Nucleus accumbens (tissue), 56 donors: ENCODE measurements at places on chromosomes 13 and 19.

- DNase-seq: no peak
Observed at GRCh38 chr19:30656520-30657100, 284.4 kb downstream of the ZNF536 start.

DNA sequence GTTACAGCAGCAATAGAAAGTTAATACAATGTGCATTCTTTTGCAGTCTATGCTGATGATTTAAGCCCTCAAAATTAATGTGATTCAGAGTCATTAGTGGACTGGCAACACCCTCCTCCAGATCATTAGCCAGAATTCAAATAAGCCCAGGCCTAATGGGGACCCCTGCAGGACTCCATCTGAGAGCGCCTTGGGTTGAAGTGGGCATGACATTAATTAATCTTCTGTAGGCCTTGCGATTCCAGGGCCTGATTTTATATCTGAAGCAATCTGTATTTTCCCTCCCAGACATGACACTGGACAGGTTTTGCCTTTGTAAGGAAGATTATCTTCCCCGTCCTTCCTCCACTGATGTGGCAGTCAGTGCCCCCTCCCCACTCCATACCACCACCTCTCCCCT lies 442.9 kb downstream of the FOXO1 start:
- DNase-seq: no peak

DNA sequence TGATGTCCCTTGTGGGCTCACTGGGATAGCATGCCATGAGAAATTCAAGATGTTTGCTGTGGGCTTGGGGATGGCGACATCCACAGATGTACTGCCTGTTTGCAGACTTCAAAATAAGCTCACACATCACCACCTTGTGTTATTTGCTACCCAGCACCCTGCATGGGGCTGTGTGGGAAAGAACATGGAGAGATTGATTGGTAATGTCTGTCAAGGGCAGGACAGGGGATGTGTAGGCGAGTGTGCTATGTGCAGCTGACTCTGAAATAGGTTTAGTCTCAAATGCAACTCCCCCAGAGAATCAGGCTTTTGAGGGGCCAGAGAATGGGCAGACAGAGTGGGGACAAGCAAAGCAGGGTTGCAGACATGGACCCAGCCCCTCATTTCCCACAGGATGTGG lies 24.7 kb downstream of the PNPLA6 start:
- DNase-seq: no peak

GRCh38 chr13:36356058-36356457 lies 9.9 kb upstream of the SPART start:
- DNase-seq: no peak

- DNase-seq: no peak
Observed at GRCh38 chr19:51020988-51021651, 1.6 kb upstream of the KLK10 start.

DNA sequence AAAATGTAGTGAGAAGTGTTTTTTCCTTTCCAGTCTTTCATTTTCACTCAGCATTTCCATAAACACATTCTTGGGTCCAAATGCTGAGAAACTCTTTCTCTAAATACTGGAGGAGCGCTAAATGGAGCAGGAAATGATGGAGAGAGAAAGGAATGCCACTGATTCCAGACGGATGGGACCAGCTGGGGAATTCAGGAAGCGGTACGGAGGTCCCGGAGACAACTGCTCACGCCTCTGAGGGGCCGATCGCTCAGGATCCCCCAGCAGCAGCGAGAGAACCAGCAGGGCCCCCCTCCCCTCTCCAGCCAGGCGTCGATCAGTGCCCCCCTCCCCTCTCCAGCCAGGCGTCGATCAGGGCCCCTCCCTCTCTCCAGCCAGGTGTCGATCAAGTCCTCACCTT lies 13.2 kb downstream of the RASA3 start:
- DNase-seq: no peak

GRCh38 chr19:37007587-37008220 lies 70.5 kb upstream of the ZNF420 start:
- peak; percentile 39 for DNase-seq

DNA sequence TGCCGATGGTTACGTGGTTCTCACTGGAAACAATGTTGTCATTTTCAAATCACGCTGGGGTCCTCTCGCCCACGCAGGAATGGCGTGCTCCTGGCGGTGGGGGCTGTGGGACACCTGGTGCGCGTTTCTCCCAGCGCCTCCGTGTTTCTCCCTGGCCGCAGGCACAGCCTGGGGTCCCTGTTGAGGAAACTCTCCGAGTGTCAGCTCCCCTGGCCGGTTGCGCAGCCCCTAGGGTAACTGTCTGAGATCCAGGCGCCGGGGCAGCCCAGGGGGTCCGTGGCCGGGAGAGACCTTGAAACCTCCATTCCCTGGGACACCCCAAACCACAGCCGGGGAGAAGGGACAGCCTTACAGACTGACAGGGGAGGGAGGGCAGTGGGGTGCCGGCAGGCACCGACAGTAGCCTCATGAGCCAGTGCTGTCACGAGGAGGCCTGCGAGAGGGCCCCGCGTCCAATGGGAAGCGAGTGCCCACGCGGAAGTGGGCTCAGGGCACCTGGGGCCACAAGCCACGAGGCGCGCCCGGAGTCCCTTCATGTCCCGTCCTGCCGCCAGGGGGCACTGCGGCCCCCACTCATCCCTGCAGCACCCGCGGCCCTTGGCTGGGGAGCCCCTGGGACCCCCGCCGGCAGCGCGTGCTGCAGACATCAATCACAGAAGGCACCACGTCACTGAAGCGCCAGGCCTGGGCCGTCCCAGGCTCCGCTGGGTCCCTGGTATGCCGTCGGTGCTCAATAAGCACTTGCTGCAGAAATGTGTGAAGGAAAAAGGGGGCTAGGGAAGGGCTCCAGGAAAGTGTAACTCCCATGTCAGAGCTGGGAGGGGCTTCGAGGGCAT lies 9.5 kb downstream of the ADAMTSL5 start:
- peak; percentile 24 for DNase-seq

DNA sequence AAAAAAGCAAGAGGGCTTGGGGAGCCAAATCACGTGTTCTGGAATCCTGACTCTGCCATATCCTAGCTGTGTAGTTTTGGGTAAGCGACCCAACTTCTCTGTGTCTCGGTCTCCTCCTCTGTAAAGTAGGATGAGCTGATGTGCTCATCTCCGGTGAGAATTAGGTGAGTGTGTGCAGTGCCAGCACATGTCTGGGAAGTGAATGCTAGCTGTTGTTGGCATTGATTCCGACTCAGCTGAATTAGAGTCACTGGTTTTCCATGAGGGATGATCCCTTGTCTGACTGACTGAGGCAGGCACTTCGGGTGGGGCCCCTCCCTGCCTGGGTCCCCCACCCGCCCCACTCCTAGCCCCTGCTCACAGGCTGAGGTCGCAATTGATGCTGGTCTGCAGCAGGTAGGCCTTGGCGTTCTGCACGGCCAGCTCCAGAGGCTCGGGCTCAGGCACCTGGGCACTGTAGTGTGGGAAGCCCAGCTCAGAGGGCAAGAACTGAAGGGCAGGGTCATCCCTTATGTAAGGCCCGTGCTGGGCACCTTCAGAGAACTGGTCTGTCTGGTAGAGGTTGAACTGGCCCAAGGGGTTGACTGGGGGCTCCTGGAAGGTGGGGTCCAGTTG lies 835 bp downstream of the RSPH6A start:
- DNase-seq: no peak

DNA sequence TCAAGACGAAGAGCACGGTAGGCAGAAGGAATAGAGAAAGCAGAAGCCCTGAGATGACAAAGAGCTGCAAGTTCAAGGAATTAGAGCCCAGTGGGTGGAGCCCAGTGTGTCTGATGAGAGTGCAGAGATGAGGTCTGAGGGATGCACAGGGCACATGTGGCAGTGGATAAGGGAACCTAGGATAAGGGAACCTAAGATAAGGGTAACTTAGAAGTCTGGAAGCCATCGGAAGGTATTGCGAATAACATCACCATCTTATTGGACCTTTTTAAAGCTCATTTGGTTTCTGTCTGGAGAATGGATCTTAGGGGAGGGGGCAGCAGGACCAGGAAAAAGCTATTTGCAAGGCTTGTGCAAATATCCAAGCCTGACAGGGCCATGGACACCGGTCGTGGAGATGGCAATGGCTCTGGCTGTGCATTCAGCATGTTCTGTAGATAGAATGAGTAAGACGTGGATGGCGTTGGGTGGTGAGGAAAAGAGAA lies 1.3 kb downstream of the FPR3 start:
- no peak for DNase-seq

DNA sequence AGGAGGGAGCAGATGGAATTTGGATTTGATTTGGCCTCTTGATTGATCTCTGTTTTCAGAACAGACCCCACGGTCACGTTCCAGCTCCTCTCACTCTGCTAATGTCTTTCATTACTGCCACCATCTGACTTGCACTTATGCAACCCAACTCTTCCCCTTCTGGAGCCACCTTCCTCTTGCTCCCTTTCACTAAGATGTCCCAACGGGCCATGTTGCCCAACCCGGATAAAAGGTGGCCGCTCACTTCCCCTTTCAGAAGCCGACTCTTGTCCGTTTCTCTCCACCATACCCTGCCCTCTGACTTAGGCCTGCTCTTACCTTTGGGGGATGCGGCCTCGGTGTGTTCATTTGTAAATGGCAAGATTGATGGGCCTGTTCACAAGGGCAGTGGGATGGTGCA lies 27.4 kb upstream of the CYP4F8 start:
- DNase-seq: no peak

DNA sequence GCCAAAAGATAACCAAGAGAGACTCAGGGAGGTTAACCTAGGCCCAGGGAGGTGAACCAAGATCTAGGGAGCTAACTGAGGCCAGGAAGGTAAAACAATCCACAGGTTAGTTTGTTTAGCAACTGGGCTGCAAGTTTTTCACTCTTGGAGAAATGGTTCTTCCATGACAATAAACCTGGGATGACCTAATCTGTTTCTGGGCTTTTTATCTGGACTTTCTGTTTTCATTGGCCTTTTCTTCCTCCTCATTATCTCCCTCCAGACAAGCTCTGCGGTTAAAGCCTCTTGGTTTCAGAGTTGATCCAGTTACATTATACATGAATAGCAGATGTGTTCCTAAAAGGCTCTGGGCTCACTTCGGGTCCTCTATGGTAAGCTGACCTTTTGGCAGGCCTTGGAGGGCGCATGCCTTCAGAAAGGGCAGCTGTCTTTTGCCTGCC lies 44.2 kb downstream of the PCDH8 start:
- DNase-seq: no peak

GRCh38 chr13:41060082-41060723 lies 1.1 kb upstream of the WBP4 start:
- DNase-seq: peak; percentile 73

DNA sequence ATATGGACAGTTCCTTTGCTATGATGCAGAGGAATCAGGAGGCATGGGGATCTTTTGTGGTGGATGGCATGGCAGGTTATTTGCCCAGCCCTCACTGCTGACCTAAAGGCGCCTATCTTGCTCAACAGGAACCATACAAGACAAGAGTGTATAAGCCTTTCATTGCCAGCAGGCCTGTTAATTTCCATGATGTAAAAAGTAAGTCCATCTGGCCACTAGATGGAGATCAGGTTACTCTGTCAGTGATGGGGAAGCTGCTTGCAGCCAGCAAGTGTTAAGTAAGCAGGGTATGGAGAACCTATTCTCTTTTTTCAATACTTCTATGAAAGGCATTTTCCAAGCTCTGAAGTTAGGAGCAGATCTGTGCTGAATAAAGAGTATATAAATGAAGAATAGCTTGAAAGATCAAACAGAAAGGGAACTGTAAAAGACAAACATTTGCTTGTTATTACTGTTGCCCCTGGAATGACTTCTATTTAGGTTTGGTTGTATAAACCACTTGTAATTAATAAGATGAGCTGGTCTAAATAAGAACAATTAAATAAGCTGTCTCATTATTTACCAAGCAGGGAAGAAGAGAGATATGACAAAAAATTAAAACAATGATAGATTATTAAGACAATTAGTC lies 210.9 kb downstream of the RGCC start:
- no peak for DNase-seq

- no peak for DNase-seq
Observed at GRCh38 chr13:42614436-42615035, 40.6 kb downstream of the TNFSF11 start.

- DNase-seq: no peak
Observed at GRCh38 chr13:21759463-21759862, 88.6 kb downstream of the FGF9 start.

DNA sequence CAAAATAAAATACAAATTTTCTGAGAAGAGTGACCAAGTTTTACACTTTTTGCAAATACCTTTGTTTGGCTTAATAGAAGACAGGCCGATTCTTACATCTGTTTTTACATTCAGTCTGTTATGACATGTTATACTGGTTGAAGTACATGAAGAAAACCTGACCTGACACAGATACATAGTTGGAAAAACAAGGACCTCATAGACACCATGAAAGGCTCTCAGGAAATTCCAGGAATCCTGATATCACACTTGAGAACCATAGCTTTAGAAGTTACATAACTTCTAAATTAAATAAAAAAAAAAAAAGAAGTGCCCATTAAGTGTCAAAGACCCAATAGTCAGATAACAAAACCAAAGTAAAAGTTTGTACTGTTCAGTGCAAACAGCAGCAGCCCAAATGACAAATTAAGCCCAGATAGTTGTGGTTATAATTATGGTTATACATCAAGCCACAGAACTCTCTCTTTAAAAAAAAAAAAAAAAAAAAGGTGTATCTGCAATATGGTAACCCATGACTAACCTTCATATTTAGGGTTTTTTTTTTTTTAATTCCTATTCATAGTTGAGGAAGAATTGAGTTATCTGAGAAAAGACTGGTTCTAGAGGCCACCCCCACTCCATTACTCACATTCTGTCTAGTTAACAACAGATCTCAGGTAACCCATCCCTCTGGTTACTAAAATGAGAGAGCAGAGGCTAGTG lies 19.8 kb downstream of the RBM26 start:
- DNase-seq: no peak

- DNase-seq: no peak
Observed at GRCh38 chr19:15284896-15285295, 47.4 kb downstream of the BRD4 start.

DNA sequence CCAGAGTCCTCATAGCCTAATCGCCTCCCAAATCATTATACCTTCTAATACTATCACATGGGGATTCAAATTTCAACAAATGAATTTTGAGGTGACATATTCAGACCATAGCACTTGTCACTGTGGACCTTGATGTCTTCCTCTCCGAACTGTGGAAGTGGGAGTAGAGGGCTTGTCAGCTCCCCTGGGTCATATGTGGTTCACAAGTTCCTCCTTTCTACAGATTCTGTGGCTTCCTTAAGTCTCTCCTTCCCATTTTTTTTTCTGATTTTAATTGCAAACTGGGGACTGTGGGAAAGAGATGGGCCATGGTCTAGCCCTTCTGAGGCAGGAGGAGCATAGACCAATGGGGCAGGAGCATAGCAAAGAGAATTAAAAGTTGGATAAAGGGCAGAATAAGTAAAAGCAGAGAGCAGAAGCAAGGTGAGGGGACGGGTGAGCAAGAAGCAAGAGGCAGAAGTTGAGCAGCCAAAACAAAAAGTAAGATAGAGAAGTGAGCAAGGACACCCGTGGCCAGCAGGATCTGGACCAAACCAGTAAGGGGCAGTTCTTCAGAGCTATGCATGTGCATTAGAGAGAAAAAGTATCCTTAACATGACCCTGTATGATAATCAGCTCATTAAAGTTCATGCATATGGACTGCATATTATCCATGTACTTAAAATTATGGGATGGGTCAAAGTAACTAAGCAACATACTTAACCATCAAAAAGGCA lies 2.6 kb upstream of the SIGLEC7 start:
- no peak for DNase-seq
